ENCODE measurements at places on chromosomes 13 and 19.

DNA sequence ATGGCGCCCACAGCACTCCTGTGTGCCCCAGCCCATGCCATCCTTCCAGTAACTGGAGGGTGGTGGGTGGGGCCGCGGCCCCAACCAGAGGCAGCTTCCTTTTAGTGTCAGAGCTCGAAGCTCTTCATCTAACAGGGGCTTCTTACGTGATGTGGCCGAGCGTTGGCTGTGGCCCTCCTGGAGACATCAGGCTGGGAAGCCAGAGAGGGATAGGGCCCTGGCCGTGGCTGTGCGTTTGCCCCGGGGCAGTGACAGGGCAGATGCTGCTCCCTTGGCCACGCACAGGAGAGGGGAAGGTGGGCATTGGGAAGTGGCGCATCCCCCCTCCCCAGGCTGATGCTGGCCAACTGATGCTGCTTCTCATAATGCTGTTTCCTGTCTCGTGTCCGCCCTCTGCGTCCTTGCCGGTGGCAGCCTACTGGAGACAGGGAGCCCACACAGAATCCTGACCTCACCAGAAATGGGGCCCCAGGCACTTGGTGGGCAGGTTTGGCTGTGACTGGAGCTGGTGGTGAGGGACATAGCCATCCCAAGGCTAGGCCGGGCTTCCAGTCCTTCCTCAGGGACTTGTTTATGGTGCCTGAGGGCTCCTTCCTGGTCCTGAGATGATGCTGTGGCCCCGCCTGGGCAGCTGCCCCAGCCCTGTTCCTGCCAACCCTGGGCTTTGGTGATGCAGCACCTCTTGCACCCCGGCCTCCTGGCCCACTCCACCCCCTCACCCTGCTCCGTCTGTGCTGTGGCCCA lies 34.3 kb downstream of the ATP4B start:
- no peak for DNase-seq

GRCh38 chr13:43132257-43132656 lies 108.9 kb downstream of the DNAJC15 start:
- DNase-seq, result no peak

DNA sequence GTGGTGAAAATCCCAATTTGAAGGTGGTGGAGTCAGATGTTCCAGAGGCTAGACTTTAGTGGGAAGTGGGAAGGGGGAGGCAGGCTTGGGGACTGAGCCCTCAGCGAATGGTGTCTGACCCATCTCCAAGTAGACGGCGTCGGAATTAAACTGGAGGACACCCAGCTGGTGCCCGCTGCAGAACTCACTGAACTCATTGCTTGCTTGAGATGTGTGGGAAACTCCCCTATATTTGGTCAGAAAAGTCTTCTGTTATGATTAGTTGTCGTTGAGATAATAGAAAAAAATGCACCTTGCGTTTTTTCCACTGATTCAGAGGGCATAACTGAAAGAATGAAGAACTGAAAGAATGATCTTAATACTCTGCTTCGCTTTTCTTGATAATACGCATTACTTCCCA lies 871 bp upstream of the ZNF583 start:
- DNase-seq, result no peak

- no peak for DNase-seq
Observed at GRCh38 chr13:46803586-46803985, 6.6 kb upstream of the ESD start.

DNA sequence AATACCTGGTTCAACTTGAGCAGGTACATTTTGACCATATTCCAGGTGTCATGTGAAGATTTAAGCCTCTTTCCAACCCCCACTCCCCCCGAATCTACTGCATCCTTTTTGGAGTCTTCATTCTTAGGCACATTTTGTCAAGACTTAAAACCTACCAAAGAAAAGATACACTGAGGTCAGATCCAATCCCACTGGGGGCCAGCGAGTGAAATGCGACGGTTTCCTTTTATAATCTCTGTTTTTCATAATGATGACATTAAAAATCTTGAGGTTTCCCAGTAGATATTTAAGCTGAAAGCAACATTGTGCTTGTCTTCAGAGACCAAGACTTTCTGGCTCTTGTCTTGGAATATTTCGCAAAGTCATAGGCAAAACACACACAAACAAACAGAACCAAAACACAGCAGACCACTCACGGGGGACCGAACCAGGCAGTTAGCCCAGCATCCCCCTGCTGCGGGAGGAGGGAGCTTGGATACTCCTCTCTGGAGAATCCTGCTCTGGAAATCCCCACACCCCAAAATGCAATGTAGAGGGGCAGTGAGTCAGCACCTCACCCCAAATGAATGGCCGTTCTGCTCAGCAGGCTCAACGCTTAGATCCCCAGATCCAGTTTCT lies 506 bp upstream of the GAS6 start:
- DNase-seq, result peak; percentile 60

DNA sequence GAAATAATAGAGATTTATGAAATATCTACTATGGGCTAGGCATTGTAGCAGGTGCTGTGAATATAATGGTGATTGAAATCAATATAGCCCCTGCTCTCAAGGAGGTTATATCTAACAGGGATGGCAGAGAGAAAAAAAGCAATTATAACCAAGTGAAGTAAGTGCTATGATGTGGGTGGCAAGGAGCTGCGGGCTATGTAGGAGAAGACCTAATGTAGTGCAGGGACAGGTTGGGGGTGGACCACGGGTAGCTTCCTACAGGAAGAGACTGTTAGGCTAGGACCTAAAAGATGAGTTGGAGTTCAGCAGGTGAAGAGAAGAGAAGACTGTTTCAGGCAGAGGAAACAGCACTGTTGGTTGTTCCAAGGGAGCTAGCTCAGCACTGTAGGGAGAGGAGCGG lies 311.0 kb downstream of the KCNRG start:
- no peak for DNase-seq

DNA sequence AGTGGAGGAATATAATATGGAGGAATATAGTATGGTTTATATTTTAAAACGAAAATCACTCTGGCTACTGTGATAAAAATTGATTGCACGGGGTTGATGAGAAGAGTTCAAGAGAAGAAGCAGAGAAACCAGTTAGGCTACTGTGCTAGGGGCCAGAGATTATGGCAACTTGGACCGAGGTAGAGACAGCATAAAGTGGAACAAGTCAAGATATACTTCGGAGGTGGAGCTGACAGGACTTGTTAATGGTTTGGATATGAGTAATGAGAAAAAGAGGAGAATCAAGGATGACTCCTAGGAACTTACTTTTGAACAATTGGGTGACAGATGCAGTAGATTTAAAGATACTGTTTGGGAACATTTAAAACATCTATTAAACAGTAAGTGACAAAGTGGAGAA lies 6.6 kb upstream of the WDFY2 start:
- no peak for DNase-seq

GRCh38 chr13:48234566-48235340 lies 1.7 kb downstream of the ITM2B start:
- DNase-seq, result no peak
